Activated CD8-positive, alpha-beta memory T cell treated with anti-CD3 and anti-CD28 coated beads for 24 hours (primary cell): ENCODE measurements at places on chromosomes 16 and 17.
A peak's percentile ranks its signal among the peaks of the same experiment; 100 is the strongest.

- DNase-seq = no peak
Observed at GRCh38 chr17:76889323-76889722, 21.1 kb downstream of the MGAT5B start.

GRCh38 chr16:24635900-24636610 lies 93.4 kb upstream of the TNRC6A start:
- DNase-seq = no peak

GRCh38 chr17:73591296-73592078 lies 52.8 kb downstream of the SDK2 start:
- DNase-seq = peak; percentile 72

DNA sequence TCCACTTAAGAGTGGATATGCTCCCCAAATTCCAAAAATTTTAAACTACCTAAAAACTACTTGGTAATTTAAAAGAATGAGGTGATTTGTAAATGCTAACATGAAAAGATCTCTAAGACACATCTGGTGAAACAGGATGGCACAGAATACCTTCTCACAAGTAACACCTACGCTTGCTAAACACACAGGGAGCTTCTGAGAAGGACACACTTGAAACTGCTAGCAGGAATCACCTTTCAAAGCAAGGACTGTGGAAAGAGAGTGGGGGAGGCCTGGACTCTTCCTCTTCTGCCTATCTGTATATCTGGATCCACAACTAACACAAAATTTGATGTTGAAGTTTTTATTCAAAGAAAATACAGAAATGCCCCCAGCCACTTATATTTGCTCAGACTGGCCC lies 52.4 kb downstream of the CYTH1 start:
- no peak for DNase-seq

DNA sequence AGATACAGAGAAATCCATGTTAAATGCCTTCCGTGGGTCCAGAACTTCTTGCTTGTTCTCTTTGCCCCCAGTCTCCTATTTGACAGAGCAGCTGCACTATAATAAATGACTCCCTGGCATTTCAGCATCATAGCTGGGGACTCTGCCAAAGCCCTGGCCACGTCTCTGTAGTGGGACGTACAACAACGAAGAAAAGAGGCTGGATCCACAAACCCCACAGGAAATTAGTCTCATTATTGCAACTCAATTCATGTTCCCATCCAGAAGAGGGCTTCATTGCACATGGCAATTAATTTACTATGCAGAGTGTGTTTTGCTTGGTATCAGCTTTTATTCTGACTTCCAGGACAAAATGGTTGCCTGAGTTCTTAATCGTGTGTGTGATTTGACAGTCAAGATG lies 121.3 kb downstream of the CDH13 start:
- DNase-seq = no peak

DNA sequence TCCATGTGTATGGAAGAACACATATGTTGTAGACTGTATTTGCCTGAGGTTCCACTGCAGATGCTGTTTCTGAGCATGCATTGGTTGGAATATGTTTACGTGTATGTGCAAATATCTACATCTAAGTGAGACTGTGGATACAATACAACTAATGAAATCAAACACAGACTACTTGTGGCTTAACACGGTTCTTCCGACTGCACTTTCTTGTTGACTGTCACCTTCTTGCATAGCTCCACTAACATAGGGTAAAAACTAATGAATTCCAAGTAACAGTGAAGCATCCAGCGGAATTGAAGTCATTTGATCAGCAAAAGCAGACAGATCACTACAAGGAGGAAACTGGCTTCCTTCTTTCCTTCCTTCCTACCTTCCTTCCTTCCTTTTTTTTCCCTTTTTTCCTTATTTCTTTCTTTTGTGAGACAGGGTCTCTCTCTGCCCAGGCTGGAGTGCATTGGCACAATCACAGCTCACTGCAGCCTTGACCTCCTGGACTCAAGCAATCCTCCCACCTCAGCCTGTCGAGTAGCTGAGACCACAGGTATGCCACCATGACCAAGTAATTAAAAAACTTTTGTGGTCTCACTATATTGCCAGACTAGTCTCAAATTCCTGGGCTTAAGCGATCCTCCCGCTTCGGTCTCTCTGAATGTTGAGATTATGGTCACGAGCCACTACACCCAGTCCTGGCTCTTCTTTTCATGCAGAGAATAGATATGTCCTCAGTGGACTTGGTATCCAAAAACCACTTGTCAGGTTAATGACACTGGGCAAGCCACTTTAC lies 22.0 kb upstream of the CCL1 start:
- no peak for DNase-seq

DNA sequence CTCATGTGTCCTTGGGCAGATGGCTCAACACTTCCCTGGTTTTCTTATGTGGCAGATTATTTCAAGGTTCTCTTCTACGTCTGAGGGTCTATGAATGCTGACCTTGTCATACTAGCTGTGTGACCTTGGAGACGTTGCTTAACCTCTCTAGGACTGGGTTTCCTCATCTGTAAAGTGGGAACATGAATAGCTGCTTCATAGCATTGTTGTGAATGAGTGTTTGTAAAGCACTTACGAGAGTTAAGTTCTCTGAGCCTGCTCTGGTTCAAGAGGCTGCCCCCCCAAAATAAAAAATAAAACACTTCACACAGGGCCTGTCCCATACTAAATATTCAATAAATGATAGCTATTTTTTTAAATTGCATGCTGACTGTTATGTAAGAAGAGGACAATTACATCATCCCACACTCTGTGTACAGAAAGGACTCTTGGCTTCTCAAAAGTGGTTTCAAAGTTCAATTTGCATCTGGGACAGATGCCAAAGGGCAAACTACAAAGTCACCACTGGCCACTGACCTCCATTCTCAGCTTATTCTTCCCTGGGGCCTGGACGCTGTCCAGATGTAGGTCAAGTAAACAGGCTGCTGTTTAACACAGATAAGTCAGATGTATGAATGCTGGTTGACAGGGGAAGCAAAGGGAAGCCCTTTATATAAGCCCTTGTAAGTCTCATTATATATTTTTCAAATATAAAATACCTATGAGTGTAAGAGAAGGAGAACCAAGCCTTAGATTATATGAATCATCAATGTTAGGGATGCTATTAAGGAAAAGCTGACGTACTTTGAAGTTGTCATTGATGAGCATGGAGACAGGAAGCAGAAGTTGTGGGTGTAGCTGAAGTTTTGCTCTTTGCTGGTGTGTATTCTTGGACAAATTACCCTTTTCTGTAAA lies 15.4 kb upstream of the NDEL1 start:
- DNase-seq = no peak

GRCh38 chr17:58995247-58995940 lies 111.3 kb downstream of the TRIM37 start:
- DNase-seq = no peak

GRCh38 chr17:28827672-28828071 lies 14.9 kb downstream of the FAM222B start:
- DNase-seq = no peak

GRCh38 chr17:69046121-69046807 lies 14.5 kb downstream of the ABCA9 start:
- DNase-seq = no peak

DNA sequence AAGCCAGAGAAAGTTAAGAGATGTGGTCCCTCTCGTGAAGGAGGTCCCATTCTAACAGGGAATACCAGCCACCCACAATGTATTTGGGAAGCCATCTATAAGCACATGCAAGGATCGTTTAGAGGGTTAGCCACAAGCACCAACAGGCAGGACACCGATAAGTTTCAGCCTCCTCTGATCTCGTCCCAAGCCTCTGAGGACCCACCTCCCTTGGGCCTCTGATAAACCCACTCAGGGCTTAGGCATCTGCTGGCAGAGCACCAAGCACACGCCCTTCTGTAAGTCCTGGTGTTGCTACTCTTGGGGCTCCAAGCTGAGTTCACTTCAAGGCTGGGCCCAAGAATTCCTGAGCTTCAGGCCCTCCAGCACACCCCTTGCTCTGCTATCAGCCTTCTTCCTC lies 5.4 kb upstream of the PNPO start:
- no peak for DNase-seq

- no peak for DNase-seq
Observed at GRCh38 chr17:80898716-80899115, 92.9 kb upstream of the CHMP6 start.

GRCh38 chr17:37041932-37042331 lies 93.2 kb downstream of the AATF start:
- DNase-seq = no peak

GRCh38 chr17:79740413-79740812 lies 9.7 kb downstream of the ENPP7 start:
- no peak for DNase-seq

- DNase-seq = no peak
Observed at GRCh38 chr16:89729863-89730593, 8.7 kb downstream of the ZNF276 start.

DNA sequence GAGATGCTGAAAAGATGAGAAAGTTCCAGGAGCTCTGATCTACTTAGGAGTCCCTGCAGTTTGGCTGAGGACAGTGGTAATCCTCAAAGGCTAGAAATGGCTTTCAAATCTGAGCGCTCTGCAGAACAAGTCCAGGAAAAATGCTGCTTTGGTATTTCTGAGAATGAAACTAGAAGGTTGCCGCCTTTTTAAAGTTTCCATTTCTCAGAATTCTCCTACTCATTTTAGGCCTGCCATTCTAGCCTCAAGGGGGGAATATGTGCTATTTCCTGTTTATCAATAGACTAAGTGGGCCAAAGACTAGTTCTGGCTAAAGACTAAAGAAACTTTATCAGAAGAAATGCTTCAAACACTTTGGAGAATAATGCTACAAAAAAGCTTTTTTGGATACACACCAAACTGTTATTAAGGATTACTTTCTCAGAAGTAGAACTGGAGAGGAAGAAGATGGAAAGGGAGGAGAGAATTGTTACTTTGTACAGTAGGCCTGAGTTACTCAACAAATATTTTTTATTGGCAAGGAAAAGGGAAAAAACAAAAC lies at the start of gene SLFN12L:
SLFN12L (minus strand) TSS at position 78 of the 541 bp plus-strand sequence. CDS start 15,314 bp downstream, outside the sequence.
- peak; percentile 63 for DNase-seq

DNA sequence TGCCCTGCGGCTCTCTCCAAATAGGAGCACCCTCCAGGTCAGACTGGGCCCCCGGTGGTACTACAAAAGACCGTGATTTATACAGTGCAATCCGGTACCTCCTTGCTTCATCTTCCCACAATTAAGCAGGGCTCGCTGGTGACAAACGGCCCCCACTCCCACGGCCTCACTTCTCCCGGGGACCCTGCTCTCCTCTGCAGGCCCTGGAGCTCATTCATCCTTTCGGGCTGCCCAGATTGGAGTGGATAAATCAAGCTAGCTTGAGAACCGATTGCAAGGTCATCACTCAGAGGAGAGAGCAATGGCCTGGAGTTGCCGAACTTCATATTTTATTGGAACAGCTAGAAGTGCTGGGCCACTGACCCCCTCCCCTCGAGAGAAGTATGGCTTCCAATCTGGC lies 193.5 kb upstream of the IRX6 start:
- no peak for DNase-seq

DNA sequence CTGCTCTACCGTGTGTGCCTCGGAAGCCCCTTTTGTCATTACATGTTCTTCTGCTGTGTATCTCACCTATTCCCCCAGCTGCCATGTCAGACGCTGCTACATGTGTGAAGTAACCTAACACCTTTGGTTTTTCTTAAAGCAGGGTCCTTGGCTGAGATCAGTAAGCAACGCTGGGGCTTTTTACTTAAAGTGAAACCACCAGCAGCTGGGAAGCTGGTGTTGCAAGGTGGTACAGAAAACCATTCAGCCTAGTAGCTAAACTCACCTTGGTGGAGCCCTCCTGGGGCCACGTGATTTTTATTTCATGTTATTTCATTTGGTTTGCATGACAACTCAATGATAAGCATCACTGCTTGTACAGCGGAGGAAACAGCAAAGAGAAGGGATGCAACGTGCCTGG lies 62.6 kb downstream of the PLCG2 start:
- DNase-seq = no peak

- no peak for DNase-seq
Observed at GRCh38 chr17:35931794-35932425, 1.3 kb upstream of the RDM1 start.

GRCh38 chr17:76575570-76575969 lies 10.1 kb downstream of the ST6GALNAC2 start:
- no peak for DNase-seq

GRCh38 chr17:58083491-58084316 lies 485 bp downstream of the DYNLL2 start:
- DNase-seq = peak; percentile 85

DNA sequence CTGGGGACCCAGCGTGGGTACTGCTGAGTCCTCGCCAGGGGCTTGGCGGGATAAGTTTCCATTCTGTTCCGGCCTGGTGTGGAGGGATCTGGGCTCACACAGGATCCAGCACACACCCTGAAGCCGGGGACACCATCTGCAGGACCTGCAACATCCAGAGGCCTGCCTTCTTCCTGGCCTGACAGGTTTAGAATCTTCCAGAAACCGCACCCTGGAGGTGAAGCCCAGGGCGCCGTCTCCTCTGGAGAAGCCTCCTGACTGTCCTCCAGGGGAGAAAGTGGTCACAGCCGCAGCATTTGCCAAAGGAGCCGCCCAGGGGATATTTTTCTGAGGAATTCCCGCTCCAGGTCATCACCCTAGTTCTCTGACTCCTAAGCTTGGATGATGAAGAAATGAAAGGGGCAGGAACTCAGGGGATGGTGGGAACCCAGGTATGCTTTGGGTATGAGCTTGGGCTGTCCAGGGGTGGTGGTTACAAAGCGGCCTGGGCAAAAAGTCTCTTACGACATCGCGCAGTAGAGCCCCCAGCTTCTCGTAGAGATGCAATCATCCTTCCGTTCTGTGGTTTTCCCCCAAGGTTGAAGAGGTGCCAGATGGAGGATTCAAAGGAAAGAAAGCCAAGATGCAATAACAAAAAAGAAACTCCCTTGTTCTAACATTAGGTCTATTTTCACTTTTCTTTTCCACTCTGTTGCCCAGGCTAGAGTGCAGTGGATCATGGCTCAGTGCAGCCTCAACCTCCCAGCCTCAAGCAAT lies 9.1 kb upstream of the CRISPLD2 start:
- no peak for DNase-seq

GRCh38 chr16:19348578-19349315 lies 63.2 kb downstream of the CLEC19A start:
- DNase-seq = no peak

- no peak for DNase-seq
Observed at GRCh38 chr17:75755990-75756389, 9.0 kb downstream of the GALK1 start.

DNA sequence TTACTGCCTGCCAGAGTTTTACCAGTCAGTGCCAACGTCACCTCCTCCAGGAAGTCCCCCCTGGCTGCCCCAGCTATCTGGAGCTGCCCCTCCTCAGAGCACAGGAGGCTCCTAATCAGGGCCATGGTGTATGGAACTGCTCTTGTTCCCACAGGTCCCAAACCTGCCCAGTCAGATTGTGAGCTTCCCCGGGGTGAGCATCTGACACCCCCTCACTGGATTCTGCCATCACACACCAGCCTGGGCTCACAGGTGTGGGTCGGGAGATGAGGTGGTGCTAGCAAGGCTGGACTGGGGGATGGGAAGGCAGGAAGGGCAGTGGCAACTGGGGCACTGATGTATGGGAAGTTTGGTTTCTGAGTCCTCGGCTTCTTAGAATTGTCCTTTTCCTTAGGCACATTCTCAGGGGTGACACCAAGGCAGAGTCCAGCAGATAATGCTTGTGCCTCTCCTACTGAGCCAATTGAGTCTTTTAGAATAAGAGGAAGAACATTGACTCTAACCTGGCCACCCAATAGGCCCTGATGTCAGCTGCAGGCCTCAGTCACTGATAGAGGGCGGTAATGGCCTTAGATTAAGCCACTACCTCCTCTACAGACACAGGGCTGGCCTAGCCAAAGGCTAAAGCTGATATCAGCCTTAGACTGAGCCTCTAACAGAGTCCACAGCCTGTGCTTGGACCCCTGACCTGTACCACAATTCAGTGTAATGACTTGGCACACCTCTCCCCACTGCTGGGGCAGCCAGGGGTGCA lies 107.9 kb downstream of the WSCD1 start:
- DNase-seq = no peak
